ENCODE measurements at places on chromosomes 1 and 21.

- peak; percentile 24 for DNase-seq
Measured at GRCh38 chr1:1204998-1205768, 1.2 kb downstream of the TNFRSF18 start.

DNA sequence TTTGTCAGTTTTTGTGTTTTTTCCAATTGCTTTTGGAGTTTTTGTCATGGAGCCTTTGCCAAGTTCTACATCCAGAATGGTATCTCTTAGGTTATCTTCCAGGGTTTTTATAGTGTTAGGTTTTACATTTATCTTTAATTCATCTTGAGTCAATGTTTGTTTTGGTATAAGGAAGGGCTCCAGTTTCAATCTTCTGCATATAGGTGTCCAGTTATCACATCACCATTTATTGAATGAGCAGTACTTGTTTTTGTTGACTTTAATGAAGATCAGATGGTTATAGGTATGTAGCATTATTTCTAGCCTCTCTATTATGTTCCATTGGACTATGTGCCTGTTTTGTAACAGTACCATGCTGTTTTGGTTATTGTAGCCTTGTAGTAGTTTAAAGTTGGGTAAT is 1233.1 kb downstream of the PLA2G4A start:
- no peak for DNase-seq

DNA sequence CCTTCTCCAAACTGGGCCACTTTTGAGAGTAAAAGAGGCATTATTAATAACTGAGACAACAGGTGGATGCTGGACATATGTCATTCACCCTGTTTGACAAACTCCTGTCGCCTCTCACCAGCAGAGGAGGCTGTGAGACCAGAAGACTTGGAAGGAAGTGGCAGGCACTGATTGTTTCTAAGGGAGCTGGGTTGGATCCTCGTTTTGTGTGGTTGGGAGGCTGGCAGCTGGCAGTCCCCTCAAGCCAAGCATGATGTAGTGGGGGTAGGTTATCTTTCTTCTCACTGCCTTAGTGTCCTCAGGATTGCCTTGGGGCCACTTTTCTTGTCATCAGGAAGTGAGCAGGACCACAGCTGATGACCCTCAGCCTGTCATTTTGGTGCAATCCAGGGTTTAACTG is 86.5 kb upstream of the KCNJ15 start:
- DNase-seq: no peak

GRCh38 chr1:200588698-200589097 is 31.9 kb downstream of the KIF14 start:
- DNase-seq: no peak

GRCh38 chr1:209375097-209375496 is 208.4 kb upstream of the CAMK1G start:
- DNase-seq: no peak

GRCh38 chr1:152679459-152679858 is 4.4 kb downstream of the LCE2C start:
- no peak for DNase-seq

DNA sequence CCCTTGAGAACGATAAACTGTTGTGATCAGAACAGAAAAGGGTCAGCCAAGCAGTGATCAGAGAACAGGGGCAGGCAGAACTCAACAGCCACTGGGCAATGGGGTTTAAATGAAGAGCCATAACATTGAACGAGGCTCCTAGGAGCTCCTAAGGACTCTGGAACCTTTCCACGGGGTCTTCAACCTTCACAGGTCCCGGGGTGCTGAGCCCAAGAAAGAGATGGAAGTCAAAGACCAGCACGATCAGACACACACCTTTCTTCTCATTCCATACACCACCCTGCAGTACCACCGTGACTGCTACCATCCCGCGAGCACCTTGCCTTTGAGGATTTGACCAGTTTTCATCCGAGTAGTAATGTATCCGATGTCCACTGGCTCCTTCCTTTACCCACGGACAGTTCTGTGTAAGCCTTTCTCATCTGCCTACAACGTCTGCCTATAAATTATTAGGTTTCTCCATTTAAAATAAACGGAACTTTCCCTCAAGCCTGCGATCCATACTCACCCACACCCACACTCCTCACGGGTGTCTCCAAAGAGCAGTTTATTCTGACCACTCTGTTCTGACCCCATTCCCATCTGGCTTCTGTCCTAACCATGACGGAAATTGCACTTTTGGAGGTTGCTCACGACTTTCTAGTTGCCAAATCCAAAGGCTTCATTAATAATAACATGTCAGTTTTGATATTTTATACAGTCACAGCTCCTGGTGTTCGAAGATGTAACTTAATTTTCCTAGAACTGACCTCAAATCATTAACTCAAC is 16.8 kb upstream of the HHAT start:
- DNase-seq: no peak

DNA sequence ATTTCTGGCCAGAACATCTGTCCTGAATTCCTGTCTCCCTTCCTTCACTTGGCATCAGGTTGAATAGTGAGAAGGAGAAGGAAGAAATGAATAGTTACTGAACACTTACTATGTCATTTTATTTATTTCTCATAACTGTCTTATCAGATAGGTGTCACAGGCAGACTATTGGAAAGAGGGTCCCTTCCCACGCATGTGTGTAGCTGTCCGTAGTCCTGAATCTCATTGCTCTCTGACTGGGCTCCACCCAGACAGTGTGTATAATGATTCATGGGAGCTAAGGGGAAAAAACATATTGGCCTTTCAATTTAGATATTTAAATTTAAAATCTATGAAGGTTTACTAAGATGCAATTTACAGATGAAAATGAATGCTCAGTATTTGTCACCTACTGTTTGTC is 86.1 kb downstream of the OMA1 start:
- DNase-seq: no peak

DNA sequence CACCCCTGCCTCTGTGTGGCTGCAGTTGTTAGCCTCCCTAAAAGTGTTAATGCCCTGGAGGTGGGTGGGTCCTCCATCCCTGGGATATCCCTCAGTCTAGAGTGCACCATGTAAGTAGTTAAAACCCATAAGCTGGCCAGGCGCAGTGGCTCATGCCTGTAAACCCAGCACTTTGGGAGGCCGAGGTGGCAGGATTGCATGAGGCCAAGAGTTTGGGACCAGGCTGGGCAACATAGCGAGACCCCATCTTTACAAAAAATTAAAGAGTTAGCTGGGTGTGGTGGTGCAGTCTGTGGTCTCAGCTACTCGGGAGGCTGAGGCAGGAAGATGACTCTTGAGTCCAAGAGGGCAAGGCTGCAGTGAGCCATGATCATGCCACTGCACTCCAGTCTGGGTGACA is 10.3 kb downstream of the MYOC start:
- DNase-seq: no peak

DNA sequence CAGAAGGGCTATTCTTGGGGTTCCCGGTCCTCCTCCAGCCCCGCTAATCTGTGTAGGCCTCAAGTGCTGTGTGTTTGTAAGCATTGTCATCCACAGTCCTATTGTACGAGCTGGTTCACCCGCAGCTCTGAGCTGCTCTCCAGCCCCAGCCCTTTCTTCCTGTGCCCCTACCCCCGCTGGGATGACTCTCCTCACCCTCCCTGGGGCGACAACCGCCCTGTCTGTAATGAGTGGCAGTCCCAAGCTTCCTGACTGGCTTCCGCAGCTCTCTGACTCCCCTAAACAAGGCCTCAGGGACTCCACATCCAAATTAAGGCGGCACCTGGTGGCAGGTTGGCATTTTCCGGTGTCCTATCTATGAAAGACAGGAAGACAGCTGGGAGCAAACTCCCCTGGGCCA is 45.8 kb downstream of the TFF3 start:
- no peak for DNase-seq

- peak; percentile 65 for DNase-seq
Measured at GRCh38 chr1:153465811-153466636, 5.6 kb upstream of the S100A7 start.

GRCh38 chr21:34670220-34670961 is 1.6 kb downstream of the CLIC6 start:
- no peak for DNase-seq

- no peak for DNase-seq
Measured at GRCh38 chr1:213573648-213574009, 414.1 kb upstream of the PROX1 start.

DNA sequence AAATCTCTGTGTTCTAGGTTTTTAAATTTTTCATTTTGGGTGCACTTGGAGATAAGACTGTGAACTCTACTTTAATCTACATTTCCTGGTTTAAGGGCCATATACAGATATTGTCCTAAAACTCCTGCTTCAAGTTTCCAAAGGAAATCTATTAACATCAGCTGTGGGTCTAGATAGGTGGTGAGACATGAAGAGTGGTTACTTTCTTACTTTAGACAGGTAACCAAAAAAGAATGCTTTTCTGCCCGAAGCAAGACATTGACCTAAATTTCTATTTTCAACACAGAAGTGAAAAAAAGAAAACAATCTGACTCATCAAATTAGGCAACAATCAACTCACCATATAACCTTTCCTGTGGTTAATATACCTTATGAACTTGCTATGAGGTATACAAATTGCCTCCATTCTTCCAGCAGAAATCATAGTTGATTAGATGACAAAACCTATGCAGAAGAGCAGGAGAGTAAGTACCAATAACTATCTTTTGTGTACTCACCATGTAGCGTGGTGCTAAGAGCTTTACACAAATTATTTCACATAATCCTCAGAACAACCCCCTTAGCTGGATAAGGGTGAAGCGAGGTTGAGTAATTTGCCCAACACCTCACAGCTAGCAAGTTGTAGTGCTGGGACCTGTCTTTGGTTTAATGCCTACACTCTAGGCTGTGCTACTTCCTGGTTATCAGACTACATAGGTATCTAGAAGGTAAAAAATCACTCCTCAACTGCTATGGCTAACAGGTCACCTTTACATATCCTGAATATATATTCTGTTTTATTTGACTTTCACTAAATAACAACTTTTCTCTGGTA is 23.4 kb upstream of the PTPN14 start:
- DNase-seq: no peak

GRCh38 chr1:143661418-143662101 is 310.2 kb downstream of the FAM72C start:
- DNase-seq: no peak

GRCh38 chr21:42574234-42575027 is 60.8 kb downstream of the SLC37A1 start:
- no peak for DNase-seq

- DNase-seq: no peak
Measured at GRCh38 chr1:228305721-228306152, 97.9 kb downstream of the OBSCN start.

GRCh38 chr1:192632641-192633532 is 3.1 kb upstream of the RGS13 start:
- DNase-seq: no peak

DNA sequence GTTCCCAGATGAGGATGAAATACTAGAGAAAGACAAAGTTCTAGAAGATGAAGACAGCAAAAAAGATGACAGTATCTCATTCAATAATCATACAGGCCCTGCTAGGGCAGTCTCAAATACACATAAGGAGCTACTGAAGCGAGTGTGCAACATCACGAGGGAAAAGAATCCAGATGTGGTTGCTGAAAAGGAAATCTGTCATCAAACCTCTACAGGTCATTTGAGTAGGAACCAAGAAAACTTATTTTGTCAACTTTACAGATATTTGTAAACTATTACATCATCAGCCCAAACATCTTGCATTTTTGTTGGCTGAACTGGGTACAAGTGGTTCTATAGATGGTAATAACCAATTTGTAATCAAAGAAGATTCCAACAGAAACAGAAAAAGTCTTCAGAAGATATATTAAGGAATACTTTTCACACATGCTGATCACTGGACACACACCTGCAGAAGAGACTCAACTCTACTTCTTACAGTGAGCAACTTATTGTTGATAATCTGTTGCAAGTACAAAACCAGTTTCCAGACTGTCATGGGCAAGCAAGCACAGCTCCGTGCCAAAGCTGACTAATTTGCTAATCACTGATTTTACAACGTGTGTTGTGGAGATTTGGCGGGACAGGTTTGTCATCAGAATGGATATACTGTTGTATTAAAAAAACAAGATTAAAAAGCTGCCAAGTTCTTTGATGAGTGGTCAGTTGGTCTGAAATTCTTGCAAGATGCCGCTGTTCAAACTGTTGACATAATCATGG is 42.1 kb downstream of the TRIM33 start:
- DNase-seq: no peak

DNA sequence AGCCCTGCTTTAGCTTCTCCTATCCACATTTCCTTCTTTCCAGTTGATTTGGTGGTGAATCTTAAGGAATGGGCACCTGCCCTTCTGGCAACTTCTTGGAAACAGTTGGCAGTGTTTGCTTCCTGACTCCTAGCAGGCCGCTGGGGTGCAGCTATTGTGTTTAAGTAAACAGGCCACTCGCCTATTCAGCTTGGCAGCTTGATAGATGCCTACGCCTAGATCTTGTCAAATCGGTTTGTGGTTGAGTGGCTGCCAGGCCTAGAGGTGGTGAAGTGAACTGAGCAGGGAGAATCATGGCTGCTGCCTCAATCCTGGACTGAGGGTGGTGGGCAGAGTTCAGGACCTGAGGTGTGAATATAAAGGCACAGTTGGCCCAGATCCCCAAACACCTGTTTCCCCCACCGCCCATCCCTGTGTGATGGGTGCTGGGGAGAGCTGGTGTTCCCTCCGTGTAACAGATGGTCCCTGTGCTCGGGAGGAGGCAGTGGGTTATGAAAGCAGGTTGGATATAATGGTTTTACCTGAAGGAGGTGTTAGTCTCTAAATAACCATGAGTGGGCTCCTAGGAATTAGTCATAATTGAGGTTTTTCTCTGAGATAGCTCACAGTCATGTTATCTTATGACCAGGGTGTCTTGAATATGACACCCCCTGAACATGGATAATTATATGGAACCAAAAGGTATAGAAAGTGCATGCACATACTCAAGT is 940 bp upstream of the PLA2G2C start:
- DNase-seq: no peak

DNA sequence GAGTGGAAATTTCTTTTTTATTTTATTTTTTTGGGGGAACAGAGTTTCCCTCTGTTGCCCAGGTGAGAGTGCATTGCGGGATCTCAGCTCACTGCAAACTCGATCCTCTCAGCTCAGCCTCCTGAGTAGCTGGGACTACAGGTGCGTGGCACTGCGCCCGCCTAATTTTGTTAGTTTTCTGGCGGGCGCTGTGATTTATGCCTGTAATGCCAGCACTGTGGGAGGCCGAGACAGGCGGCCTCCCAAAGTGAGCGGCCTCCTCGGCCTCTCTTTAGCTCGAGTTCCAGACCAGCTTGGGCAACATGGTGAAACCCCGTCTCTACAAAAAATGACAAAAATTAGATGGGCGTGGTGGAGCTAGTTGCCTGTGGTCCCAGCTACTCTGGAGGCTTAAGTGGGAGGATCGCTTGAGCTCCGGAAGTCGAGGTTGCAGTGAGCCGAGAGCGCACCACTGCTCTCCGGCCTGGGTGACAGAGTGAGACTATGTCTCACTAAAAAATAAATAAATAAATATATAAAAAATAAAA is 2.7 kb downstream of the GMEB1 start:
- DNase-seq: no peak

- DNase-seq: no peak
Measured at GRCh38 chr1:247184254-247184653, 12.4 kb upstream of the ZNF124 start.
